ENCODE measurements at places on chromosomes 11 and 22. TPM values are rescaled to one million over a fixed set of nuclear protein-coding genes. Genes with fewer than 3 reads are reported as not detected.

Gene MMP8
- not detected for total RNA-seq

Gene KRTAP5-7
- total RNA-seq: not detected

Gene CCDC15
- 11.2 TPM for total RNA-seq

Gene CCDC87
- total RNA-seq: under 0.01 TPM

Gene MMP10
- 1.8 TPM for total RNA-seq

Gene LARGE2
- total RNA-seq: 75.3 TPM

Gene KIRREL3
- total RNA-seq: not detected

Gene SLC5A1
- 0.04 TPM for total RNA-seq

Gene TREH
- not detected for total RNA-seq

Gene OTUB1
- 139 TPM for total RNA-seq

Gene LMO1
- not detected for total RNA-seq

Gene NLRP10
- total RNA-seq: 0.08 TPM

Gene GP1BB
- total RNA-seq: 2.8 TPM

Gene ISX
- total RNA-seq: not detected

Gene NECTIN1
- 86.8 TPM for total RNA-seq

Gene ADAMTS15
- 0.86 TPM for total RNA-seq

Gene OR8G1
- total RNA-seq: not detected

Gene PICALM
- 98.4 TPM for total RNA-seq

Gene MYOD1
- not detected for total RNA-seq

Gene SYVN1
- total RNA-seq: 16.6 TPM

Gene SWAP70
- 13.2 TPM for total RNA-seq

Gene POTEH
- not detected for total RNA-seq

Gene OR6X1
- total RNA-seq: not detected

Gene OR8K3
- total RNA-seq: not detected

Gene CASTOR1
- 5.8 TPM for total RNA-seq

Gene KCNE3
- total RNA-seq: not detected

Gene MOGAT2
- not detected for total RNA-seq

Gene GAL
- 6.1 TPM for total RNA-seq

Gene SPA17
- total RNA-seq: 28.0 TPM

Gene APOBEC3C
- total RNA-seq: 53.4 TPM

Gene RFPL1
- not detected for total RNA-seq

Gene APOL3
- 1.4 TPM for total RNA-seq

Gene MACROD1
- total RNA-seq: 33.2 TPM

Gene SIDT2
- total RNA-seq: 14.0 TPM

Gene RELT
- 10.5 TPM for total RNA-seq

Gene NXPE2
- total RNA-seq: not detected

Gene F2
- total RNA-seq: 0.11 TPM

Gene APOL5
- not detected for total RNA-seq

Gene ZNF280B
- 0.38 TPM for total RNA-seq

Gene TRPC6
- total RNA-seq: 0.23 TPM

Gene MRGPRX3
- total RNA-seq: 45.6 TPM

Gene CD248
- total RNA-seq: 0.47 TPM
